ENCODE measurements at places on chromosomes 3 and 15. TPM values are rescaled to one million over a fixed set of nuclear protein-coding genes. Genes with fewer than 3 reads are reported as not detected.

Gene UACA
- 24.2 TPM for total RNA-seq

Gene ANKRD63
- not detected for total RNA-seq

Gene LNP1
- 3.2 TPM for total RNA-seq

Gene WDR93
- total RNA-seq = 0.15 TPM

Gene TGM5
- total RNA-seq = not detected

Gene DPPA2
- not detected for total RNA-seq

Gene GMPPB
- 50.3 TPM for total RNA-seq

Gene STRIT1
- not detected for total RNA-seq

Gene CFAP100
- total RNA-seq = not detected

Gene SMAD6
- 7.1 TPM for total RNA-seq

Gene THRB
- total RNA-seq = 0.84 TPM

Gene GP9
- total RNA-seq = not detected

Gene ALS2CL
- total RNA-seq = 0.17 TPM

Gene THSD4
- total RNA-seq = 14.7 TPM

Gene VEPH1
- 25.9 TPM for total RNA-seq

Gene XCR1
- total RNA-seq = not detected

Gene SLC6A11
- total RNA-seq = not detected

Gene RPL14
- total RNA-seq = 451 TPM

Gene SLC51A
- total RNA-seq = not detected

Gene SEMA3G
- not detected for total RNA-seq

Gene UTS2B
- total RNA-seq = 0.59 TPM

Gene TMEM62
- 17.7 TPM for total RNA-seq

Gene ADPGK
- total RNA-seq = 53.8 TPM

Gene CMTM8
- 1.5 TPM for total RNA-seq

Gene HDC
- total RNA-seq = not detected

Gene TUSC7
- not detected for total RNA-seq

Gene UNC13C
- total RNA-seq = not detected

Gene GATA2
- total RNA-seq = 2.8 TPM

Gene GOLGA8S
- not detected for total RNA-seq

Gene DTX3L
- 11.1 TPM for total RNA-seq

Gene CYP19A1
- total RNA-seq = not detected

Gene ROPN1
- total RNA-seq = not detected

Gene SPESP1
- 3.7 TPM for total RNA-seq

Gene SCN10A
- not detected for total RNA-seq

Gene MME
- total RNA-seq = 154 TPM

Gene MYL3
- total RNA-seq = not detected

Gene FYTTD1
- 22.0 TPM for total RNA-seq

Gene ZNF80
- not detected for total RNA-seq

Gene ALPK3
- 0.84 TPM for total RNA-seq

Gene CSK
- total RNA-seq = 21.1 TPM

Gene TERC
- total RNA-seq = 92.2 TPM

Gene ZMYND10
- 1.3 TPM for total RNA-seq

Gene EPHB1
- total RNA-seq = 1.5 TPM

Gene BOC
- 1.0 TPM for total RNA-seq

Gene KNL1
- total RNA-seq = 15.5 TPM

Gene FANCD2OS
- not detected for total RNA-seq

Gene CASR
- not detected for total RNA-seq

Gene CCRL2
- total RNA-seq = not detected
